Tongue (tissue), 3 donors: ENCODE measurements at places on chromosomes 3 and 15.

GRCh38 chr15:65355173-65355987 is 22.4 kb downstream of the IGDCC3 start:
- DNase-seq, result peak; percentile 66

- DNase-seq, result no peak
Measured at GRCh38 chr3:41208507-41209220, 9.4 kb downstream of the CTNNB1 start.

- DNase-seq, result no peak
Measured at GRCh38 chr15:92676561-92676960, 21.0 kb upstream of the FAM174B start.

DNA sequence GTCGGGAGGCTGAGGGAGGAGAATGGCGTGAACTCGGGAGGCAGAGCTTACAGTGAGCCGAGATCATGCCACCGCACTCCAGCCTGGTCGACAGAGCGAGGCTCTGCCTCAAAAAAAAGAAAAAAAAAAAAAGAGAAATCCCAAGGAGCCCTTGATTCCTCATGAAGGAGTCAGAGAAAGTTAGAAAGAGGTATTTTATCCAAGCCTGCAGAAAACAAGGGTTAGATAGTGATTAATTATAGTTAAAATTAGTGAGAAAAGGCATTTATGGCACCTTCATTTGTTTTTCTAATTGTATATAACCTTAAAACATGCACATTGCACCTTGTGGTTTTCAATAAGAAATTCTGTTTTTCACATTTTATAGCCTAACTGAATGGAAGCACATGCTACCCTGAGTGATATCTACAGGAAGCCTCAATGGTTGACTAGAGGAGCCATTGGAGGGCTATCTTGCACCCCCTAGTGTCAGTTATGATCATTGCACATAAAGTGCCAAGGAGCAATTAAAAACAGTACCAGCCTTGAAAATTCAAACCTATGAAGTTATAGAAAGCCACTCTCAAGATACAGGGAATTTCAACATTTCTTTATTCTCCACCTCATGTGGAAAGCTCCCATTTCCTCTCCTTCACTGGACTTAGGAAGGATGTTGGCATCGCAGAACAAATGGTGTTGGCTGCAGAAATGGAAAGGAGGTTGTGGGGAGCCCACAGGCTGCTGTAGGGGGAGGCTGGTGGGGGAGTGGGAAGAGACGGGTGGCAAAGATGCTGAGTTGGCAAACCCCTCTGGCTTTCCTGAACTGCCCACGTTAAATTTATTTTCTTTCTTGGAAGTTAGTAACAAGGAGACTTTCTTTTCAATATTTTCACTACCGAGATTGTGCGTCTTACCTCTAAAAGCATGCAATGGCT is 48.5 kb downstream of the ITGA11 start:
- DNase-seq, result peak; percentile 54
